ENCODE measurements at places on chromosomes 11 and 22.

DNA sequence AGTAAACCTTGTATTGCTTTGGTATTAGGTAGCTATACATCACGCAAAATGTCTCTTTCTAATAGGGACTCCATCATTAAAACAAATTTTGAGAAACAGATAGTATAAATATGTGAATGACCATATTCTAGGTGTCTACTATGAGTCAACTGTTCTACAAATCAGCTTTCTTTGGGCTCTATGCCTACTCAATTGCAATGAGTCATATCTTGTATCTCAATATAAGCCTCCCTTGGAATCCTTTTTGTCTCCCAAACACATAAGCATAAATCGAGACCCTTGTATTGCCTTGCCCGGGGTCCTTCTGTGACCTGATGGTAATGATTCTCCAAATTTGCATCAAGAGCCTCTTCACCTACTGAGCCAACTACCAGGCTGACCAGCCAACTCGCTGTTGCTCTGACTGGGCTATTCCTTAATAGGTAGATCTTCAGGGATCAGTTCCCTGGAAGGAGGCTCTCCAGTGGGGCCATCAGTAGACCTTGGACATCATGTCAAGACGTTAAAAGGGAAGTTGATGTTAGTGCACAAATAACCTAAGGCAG lies 22.2 kb downstream of the BLID start:
- no peaks in the 10 kb centered on the region for H3K4me1 ChIP-seq
- H3K27me3 ChIP-seq = no peaks in the 10 kb centered on the region
- H3K4me3 ChIP-seq = no peak overlapping the region
- no peaks in the 10 kb centered on the region for H3K36me3 ChIP-seq
- DNase-seq = no peak

DNA sequence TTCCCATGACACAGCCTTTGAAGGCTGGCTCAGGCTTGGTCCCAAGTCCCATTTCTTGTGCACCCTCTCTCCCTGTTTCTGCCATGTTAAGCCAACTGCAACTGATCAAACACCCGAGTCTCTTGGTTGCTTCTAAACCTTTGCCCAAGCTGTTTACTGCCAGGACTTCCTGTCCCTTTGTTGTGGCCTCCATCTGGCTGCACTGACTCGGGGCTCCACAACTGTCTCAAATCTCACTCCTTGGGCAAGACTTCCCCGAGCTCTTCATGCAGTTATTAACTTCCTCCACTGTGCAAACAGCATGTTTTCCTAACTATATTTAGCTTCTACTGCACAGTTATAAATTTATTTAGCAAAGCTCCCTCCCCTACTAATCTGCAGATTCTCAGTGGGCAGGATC lies 4.3 kb downstream of the VPREB1 start:
- DNase-seq = no peak
- H3K27me3 ChIP-seq = peaks cover 12% of the 10 kb centered on the region
- H3K4me3 ChIP-seq = no peak overlapping the region
- no peak overlapping the region for H3K27ac ChIP-seq

GRCh38 chr11:6319704-6320410 lies 444 bp downstream of the CAVIN3 start:
- peak overlapping the region; percentile 60 for H3K27ac ChIP-seq
- H3K27me3 ChIP-seq = peaks cover 6% of the 10 kb centered on the region
- peaks cover 18% of the 10 kb centered on the region for H3K4me1 ChIP-seq

DNA sequence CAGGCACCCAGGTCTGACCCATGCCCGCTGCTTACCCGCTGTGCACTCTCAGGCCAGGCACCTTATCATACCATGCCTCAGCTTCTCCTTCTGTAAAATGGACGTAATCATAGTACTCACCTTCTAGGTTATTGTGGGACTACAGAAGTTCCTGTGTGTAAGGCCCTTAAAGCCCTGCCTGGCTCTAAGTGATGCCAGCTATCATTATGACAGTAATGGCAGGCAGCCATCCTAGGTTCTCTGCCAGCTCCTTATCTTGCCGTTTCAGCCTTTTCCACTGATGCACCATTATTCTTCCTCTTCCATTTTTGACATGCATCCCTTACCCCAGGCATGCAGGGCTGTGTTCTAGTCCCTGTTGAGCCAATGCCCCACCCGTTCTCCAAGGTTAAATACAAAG lies 57.9 kb downstream of the DBX1 start:
- peaks cover 11% of the 10 kb centered on the region for H3K27me3 ChIP-seq
- H3K27ac ChIP-seq = no peak overlapping the region
- H3K36me3 ChIP-seq = peaks cover 17% of the 10 kb centered on the region
- H3K4me1 ChIP-seq = no peaks in the 10 kb centered on the region
- H3K4me3 ChIP-seq = no peak overlapping the region
- no peak for DNase-seq

DNA sequence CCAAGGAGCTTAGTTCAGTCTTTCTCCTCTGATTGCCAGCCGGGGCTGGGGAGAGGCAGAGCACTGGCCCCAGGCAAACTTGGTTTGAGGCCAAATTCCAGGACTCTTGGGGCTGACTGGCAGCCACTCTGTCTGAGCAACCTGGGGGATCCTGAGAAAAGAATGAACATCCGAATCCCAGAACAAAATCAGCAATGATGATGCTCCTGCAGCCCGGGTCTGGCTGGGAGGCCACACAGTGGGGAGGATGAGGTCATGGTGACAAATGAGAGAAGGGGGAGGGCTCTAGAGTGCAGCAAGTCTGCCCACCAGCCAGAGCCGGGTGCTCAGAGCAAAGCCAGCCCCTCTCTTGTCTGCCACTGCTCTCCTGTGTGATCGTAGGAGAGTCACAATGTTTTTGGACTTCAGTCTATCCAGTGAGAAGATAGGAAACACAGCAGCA lies 71.8 kb upstream of the PAX6 start:
- no peaks in the 10 kb centered on the region for H3K36me3 ChIP-seq
- H3K4me1 ChIP-seq = peaks cover 8% of the 10 kb centered on the region
- no peak overlapping the region for H3K4me3 ChIP-seq
- no peaks in the 10 kb centered on the region for H3K27me3 ChIP-seq

GRCh38 chr11:120482149-120482548 lies 29.4 kb upstream of the GRIK4 start:
- H3K4me1 ChIP-seq = peaks cover 2% of the 10 kb centered on the region
- peaks cover 6% of the 10 kb centered on the region for H3K36me3 ChIP-seq
- no peaks in the 10 kb centered on the region for H3K27me3 ChIP-seq

- no peaks in the 10 kb centered on the region for H3K36me3 ChIP-seq
- H3K27me3 ChIP-seq = peaks cover 6% of the 10 kb centered on the region
- no peak overlapping the region for H3K4me3 ChIP-seq
- H3K4me1 ChIP-seq = peaks cover 8% of the 10 kb centered on the region
- DNase-seq = no peak
- H3K27ac ChIP-seq = no peak overlapping the region
These were observed 3.0 kb downstream of the LRP5 start for GRCh38 chr11:68315171-68315920.

DNA sequence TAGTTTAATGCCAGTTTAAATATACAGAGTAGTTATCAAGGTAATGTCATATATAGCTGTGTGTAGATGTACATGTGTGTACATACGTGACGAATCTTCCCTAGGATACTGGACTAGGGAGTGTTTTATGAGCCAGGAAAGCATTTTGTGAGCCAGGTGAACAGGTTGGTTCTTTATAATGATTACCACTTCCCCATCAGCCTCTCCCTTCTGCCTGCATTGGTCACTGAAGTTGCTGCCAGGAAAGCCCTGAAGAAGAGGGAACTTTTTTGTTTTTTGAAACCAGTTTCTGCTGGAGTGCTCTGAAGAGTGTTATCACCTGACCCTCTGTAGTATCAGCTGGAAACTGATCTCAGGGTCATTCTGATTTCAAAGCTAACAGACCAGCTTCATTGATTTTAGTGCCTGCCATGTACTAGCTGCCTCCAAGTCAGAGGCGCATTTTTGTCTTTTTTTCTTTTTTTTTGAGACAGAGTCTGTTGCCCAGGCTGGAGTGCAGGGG lies 14.2 kb upstream of the ST14 start:
- peaks cover 4% of the 10 kb centered on the region for H3K4me1 ChIP-seq
- peak overlapping the region; percentile 23 for H3K27ac ChIP-seq
- H3K36me3 ChIP-seq = peaks cover 7% of the 10 kb centered on the region
- no peaks in the 10 kb centered on the region for H3K27me3 ChIP-seq
- DNase-seq = no peak

- H3K27me3 ChIP-seq = peaks cover 10% of the 10 kb centered on the region
- DNase-seq = no peak
- H3K36me3 ChIP-seq = peaks cover 6% of the 10 kb centered on the region
- no peak overlapping the region for H3K27ac ChIP-seq
- H3K4me3 ChIP-seq = no peak overlapping the region
These were observed 1123.3 kb downstream of the BRD1 start for GRCh38 chr22:48704335-48704734.

DNA sequence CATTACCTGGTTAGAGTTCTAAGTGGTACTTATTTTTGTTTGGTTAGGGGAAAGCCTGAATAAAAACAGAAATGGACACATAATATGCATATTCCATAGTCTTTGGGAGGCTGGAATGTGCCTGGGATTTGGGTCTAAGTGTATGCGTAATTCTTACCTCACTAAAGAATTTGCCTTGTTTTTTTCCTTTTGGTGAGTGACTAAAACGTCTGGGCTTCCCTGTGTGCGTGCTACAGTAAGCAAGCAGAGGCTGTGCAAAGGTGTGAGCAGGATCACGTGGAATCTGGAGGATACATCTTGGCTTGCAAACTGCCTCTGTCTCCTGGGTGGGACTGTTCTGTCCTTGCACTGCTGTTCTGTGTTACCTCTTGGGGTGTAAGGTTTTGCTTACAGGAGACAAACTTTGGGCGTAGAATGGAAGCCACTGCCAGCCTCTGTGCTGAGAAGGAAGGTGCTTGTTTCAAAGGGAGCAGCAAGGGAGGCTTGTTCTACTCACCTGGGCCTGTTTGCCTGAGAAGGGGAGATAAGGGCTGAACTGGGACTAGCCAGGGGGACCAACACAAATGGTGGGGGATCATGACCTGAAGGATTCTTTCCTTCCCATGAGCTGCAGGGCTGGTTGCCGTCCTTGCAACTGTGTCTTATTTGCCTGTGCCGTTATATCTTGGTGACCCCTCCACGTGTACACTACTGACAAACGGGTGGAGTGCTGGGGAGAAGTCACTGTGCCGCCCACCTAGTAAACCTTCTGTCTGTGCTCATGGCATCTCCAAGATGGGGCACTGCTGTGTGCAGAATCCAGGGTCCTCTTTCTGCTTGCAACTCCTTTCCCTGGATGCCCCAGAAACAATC lies 4.5 kb downstream of the NEAT1 start:
- H3K27ac ChIP-seq = no peak overlapping the region
- peaks cover 42% of the 10 kb centered on the region for H3K4me1 ChIP-seq
- H3K36me3 ChIP-seq = peaks cover 4% of the 10 kb centered on the region
- H3K4me3 ChIP-seq = peak overlapping the region; percentile 87
- no peak for DNase-seq
- peaks cover 13% of the 10 kb centered on the region for H3K27me3 ChIP-seq

DNA sequence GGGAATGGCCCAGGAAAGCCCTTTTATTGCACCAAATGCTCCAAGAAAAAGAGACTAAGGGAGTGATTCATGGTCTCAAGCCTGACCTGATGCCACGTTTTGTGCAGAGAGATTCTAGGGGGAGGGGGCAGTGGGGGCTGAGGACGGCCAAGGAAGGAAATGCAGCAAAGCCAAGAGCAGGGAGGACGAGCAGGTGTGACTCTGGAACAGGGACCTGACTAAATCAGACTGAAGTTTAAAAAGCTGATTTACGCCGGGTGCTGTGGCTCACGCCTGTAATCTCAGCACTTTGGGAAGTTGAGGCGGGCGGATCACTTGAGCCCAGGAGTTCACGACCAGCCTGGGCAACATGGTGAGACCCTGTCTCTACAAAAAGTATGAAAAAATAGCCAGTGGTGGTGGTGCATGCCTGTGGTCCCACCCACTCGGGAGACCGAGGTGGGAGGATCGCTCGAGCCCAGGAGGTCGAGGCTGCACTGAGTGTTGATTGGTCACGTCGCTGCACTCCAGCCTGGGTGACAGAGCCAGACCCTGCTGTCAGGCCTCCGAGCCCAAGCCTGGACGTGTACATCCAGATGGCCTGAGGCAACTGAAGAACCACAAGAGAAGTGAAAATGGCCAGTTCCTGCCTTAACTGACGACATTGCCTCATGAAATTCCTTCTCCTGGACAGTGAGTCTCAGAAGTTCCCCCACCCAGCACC lies 10.8 kb upstream of the IFITM3 start:
- peaks cover 5% of the 10 kb centered on the region for H3K4me1 ChIP-seq
- no peaks in the 10 kb centered on the region for H3K36me3 ChIP-seq
- DNase-seq = no peak
- peaks cover 3% of the 10 kb centered on the region for H3K27me3 ChIP-seq
- H3K27ac ChIP-seq = no peak overlapping the region

- no peak for DNase-seq
- H3K27me3 ChIP-seq = no peaks in the 10 kb centered on the region
These were observed 72.8 kb upstream of the CLNS1A start for GRCh38 chr11:77710358-77710757.

GRCh38 chr11:97684486-97685439 lies 1295.0 kb downstream of the JRKL start:
- no peaks in the 10 kb centered on the region for H3K36me3 ChIP-seq
- DNase-seq = no peak
- no peak overlapping the region for H3K4me3 ChIP-seq
- H3K27me3 ChIP-seq = no peaks in the 10 kb centered on the region

- no peak for DNase-seq
- no peaks in the 10 kb centered on the region for H3K36me3 ChIP-seq
- H3K27ac ChIP-seq = no peak overlapping the region
- H3K4me1 ChIP-seq = peaks cover 3% of the 10 kb centered on the region
- no peak overlapping the region for H3K4me3 ChIP-seq
These were observed 9.9 kb upstream of the MICALL1 start for GRCh38 chr22:37896181-37896592.

GRCh38 chr11:117842131-117842941 lies 17.8 kb upstream of the FXYD2 start:
- H3K36me3 ChIP-seq = no peaks in the 10 kb centered on the region
- DNase-seq = no peak
- no peaks in the 10 kb centered on the region for H3K27me3 ChIP-seq
- no peak overlapping the region for H3K4me3 ChIP-seq
- no peak overlapping the region for H3K27ac ChIP-seq

DNA sequence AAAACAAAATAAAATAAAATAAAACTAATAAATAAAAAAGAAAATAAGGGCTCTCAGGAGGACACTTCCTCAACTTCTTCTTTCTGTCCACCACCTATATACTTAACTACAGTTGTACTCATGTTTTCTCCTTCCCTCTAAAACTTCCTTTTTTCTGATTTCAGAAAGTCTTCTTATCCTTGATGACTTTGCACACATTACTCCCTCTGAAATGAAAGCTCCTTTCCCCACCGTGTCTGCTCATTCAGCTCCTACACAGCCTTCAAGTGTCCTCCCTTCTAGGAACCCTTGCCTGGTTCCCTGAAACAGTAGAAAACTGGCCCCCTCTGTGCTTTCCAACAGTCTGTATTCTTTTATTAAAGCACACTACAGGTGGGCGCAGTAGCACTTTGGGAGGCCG lies 18.3 kb upstream of the DDX17 start:
- H3K27me3 ChIP-seq = no peaks in the 10 kb centered on the region
- DNase-seq = no peak
- H3K4me3 ChIP-seq = no peak overlapping the region

DNA sequence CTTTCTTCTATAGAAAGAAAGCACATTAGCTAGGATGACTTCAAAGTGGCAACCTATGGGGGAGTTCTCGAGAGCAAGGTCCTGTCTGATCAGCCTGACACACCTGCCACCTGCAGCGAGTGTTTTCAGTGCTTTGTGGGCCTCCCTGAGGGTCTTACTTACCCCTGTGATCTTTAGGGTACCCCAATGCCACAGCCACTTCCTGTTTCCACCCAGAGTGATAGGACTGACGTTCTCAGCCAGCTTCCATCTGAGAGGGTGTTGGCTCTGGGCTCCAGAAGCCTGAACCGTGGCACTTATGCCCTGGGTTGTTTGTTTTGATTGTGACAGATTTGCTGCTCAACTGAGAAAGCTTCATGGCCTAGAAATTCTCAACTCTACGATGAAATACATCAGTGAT lies 21.7 kb upstream of the ANKK1 start:
- no peak for DNase-seq
- no peaks in the 10 kb centered on the region for H3K4me1 ChIP-seq
- H3K27ac ChIP-seq = no peak overlapping the region
- H3K4me3 ChIP-seq = no peak overlapping the region
- no peaks in the 10 kb centered on the region for H3K36me3 ChIP-seq
- H3K27me3 ChIP-seq = no peaks in the 10 kb centered on the region

Measured in glutamatergic neuron (in vitro differentiated cells).